Left ventricle myocardium superior (tissue), 1 donor: ENCODE measurements at places on chromosomes 1 and 21. TPM values are rescaled to one million over a fixed set of nuclear protein-coding genes. Genes with fewer than 3 reads are reported as not detected.
A peak's percentile ranks its signal among the peaks of the same experiment; 100 is the strongest.

Gene RAP1GAP
- 3.4 TPM for total RNA-seq

Gene LMX1A
- not detected for total RNA-seq

Gene PDPN
- total RNA-seq, result 20.9 TPM

Gene LAMC2
- total RNA-seq, result 3.7 TPM

Gene RSPH1
- not detected for total RNA-seq

Gene TMEM51
- 4.9 TPM for total RNA-seq

Gene KCNT2
- total RNA-seq, result 1.7 TPM

Gene PROK1
- total RNA-seq, result not detected

Gene OVAAL
- total RNA-seq, result 1.5 TPM

Gene FCRL3
- not detected for total RNA-seq

Gene TDRKH
- total RNA-seq, result 5.5 TPM

Gene LRRC39
- total RNA-seq, result 209 TPM

GRCh38 chr21:34924194-34924593 lies 124.9 kb downstream of the RUNX1 start:
- no peak for DNase-seq

- no peak for DNase-seq
Measured at GRCh38 chr1:205514211-205515142, 10.0 kb downstream of the CDK18 start.

DNA sequence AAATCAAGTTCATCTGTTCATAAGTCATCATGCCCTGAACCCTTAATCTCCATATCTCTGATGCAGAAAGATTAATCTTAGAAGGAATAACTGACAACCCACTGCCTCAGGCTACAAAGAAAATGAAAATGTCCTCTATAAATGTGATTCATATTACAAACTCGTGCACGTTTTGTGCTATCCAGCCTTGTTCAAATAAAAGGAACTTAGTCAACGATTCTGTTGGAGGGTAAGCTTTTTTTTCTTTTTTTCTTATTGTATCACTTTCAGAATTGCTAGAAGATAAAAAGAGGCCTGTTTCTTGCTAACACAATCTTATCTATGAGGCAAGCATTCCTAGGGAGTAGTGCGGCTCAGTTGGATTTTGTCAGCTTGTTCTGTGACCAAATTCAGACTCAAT lies 228.4 kb downstream of the TM2D1 start:
- no peak for DNase-seq

- DNase-seq, result no peak
Measured at GRCh38 chr1:193083365-193084088, 21.7 kb downstream of the GLRX2 start.

- no peak for DNase-seq
Measured at GRCh38 chr1:183515002-183515689, 42.8 kb downstream of the SMG7 start.

DNA sequence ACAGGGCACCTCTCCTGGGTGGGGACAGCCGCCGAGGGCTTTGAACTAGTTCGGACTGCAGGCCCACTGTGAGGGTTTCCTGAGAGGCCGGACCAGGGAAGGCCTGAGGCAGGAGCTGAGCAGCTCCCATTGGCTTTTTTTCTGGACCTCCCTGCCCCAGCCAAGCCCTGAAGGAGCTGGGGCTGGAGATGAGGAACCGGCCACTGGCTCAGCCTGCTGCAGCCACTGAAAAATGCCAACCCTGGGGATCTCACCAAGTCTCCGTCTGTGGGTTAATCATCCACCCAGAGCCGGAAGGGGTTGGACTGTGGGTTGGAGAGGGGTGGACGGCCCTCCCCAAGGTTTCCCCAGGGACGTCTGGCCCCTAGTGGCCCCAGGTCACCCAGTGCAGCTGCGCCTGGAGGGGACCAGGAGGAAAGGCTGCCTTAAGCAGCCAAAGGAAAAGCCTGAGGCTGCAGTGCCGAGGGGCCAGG lies 2.5 kb downstream of the VWA1 start:
- no peak for DNase-seq

- DNase-seq, result no peak
Measured at GRCh38 chr1:239608469-239608868, 222.1 kb downstream of the CHRM3 start.

DNA sequence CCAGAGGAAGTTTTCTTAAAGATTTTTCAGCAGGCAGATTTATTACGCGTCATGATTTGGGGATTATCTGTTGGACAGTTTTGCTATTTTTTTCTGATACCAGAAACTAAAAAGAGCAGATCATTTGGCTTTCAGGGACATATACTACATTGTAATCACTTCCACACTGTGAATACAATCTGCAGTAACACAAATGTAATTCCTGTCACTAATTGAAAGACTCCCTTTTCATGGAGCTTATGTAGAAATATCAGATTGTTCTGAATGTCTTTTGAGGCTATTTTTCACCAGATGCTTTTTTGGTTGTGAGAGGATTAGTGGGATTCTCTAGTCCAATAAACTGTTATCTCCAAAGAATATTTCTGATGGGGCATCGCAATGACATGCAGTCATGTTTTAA lies 464.2 kb downstream of the DISC1 start:
- no peak for DNase-seq

- no peak for DNase-seq
Measured at GRCh38 chr1:160954158-160955104, at the start of gene ITLN2. ITLN2 (minus strand) TSS chr1:160954809; CDS start chr1:160954741, 68 bp downstream.

- no peak for DNase-seq
Measured at GRCh38 chr1:66223681-66224080, 310.3 kb upstream of the SGIP1 start.

DNA sequence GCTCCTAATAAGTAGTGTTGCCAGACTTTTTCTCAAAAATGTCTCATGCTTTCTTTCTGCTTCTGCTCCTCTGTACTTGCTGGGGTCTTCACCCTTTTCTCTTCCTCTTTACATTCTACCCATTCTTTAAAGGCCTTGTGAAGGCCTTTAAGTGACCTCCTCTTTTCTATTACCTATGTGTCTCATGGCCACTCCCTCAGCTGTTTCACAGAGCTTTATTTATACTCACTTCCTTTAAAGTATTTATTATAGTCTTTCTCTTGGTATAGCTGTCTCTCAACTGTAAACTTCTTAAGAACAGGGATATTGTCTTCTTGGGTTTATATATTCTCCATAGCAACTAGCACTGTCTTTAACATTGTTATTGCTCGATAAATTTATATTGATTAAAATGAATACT lies 792 bp downstream of the GOLPH3L start:
- DNase-seq, result no peak

DNA sequence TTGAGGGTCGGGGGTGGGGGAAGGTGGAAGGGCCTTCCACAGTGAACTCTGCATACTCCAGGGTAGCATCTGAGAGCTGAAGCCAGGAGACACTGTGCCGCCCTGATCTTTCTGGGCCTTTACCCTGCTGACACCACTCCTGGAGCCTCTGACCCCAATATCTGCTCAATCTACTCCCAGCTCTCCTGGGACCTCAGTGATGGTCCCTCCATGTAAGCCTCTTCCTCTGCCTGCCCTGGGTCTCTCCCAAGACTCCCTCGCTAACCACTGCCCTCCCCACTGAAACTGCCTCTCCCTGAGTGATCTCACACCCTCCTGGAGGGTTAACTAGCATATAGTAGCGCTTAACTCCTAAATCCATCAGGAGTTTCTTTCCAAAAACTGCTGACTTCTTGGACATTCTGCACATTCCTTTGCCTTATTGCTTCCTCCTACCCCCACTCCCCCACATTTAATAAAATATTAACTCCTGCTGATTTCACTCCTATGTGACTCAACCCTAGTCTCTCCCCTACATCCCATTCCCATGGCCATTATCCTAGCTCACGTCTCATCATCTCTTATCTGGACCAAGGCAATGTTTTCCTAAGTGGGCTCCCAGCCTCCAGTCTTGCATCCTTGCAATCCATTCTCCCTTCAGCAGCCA lies 145.6 kb downstream of the HMGB4 start:
- DNase-seq, result no peak

GRCh38 chr1:39046613-39047210 lies 20.6 kb downstream of the NDUFS5 start:
- no peak for DNase-seq

- peak; percentile 63 for DNase-seq
Measured at GRCh38 chr1:171126504-171126903, 35.8 kb downstream of the FMO3 start.

DNA sequence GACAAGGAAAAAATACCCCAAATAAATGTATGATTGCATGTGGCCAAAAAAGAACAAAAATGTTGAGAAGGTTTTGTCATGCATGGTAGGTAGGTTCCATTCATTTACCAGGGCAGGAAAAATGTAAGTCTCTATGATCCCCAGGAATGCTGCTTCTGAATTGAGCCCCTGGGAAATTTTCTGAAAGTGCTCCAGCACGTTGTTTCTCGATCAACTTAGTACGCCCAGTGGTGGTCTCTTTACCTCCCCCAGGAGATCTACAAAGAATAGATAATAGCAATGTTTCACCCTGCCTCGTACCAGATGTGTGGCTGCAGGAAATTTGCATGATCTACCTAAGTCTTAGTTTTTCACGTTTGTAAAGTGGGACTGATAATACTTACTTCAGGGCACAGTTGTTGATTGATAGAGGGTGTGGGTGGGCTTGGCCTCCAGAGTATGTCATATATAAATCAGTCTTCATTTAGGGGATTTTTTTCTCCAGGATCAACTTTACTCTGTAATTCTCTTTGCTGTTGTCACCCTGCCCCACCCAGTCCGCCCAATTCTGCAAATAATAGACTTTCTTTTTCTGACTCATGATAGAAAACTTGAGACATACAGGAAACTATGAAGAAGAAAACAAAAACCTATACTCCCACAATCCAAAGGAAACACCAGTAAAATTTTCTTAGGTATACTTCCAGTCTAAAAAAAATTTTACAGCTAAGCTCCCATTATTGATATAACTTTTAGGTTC lies 462.0 kb upstream of the RUNX1 start:
- no peak for DNase-seq

- peak; percentile 85 for DNase-seq
Measured at GRCh38 chr1:15153842-15154479, 414 bp downstream of the TMEM51 start.

GRCh38 chr1:89833183-89834082 lies 12.6 kb downstream of the LRRC8D start:
- DNase-seq, result no peak

DNA sequence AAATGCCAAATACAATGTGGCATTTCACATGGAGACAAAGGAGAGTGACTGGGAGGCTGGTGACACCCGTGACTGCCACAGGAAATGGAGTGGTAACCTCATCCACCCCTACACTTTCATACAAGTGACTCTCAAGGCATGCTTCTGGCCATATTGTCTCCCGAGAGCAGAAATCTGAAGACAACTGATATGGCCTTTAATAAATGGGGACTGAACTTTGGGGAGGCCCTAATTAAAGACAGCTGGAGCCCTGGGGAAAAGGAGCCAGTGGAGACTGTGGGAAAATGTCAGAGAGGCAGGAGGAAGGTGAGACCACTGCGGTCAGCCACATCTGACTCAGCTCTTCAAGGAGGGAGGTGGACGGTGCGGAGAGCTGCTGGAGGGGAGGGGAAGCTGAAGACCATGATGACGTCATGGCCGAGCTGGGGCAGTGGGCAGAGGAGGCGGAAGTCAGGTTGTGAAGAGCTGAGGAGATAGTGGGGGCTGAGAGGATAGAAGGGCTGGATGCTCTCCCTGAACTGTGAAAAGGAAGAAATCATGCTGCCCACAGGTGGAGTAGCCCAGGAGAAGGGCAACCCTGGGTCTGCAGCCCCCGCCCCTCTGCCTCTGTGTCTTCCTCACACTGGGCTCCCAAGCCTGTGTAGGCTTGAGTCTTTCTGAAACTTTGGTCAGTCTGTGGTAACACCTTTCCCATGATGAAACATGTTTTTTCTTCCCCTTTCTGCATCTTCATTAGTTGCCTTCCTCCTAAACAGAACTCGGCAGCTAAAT lies 14.0 kb upstream of the NCF2 start:
- no peak for DNase-seq

GRCh38 chr1:212484701-212485570 lies 52.2 kb downstream of the NENF start:
- no peak for DNase-seq

DNA sequence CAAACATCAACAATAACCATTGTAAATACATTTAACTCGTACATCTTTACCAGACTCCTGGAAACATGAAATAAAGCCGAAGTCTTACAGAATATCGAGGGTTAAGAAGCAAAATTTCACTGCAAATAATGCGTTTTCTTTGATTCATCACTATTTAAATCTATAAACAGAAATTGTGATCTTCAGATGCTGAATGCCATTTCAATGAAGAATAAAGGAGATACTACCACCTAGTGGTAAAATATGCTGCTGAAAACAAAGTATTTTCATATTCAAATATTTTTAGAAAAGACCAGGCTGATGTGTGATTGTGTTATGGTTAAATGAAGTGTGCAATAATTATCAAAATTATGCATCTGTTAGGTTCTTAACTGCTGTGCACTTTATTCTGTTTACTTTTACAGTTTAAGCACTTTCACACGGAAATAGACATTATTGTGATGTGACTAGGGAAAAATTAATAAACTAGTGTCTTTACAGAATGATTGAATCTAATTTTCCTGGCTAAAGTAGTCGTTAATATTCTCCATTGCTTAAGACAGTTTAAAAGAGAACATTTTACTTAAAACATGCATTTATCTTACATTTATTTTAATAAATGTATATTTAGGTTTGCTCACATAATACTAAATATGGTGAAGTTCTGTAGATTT lies 1093.1 kb downstream of the MRPL39 start:
- no peak for DNase-seq

- no peak for DNase-seq
Measured at GRCh38 chr1:202241376-202242079, 47.9 kb downstream of the LGR6 start.

DNA sequence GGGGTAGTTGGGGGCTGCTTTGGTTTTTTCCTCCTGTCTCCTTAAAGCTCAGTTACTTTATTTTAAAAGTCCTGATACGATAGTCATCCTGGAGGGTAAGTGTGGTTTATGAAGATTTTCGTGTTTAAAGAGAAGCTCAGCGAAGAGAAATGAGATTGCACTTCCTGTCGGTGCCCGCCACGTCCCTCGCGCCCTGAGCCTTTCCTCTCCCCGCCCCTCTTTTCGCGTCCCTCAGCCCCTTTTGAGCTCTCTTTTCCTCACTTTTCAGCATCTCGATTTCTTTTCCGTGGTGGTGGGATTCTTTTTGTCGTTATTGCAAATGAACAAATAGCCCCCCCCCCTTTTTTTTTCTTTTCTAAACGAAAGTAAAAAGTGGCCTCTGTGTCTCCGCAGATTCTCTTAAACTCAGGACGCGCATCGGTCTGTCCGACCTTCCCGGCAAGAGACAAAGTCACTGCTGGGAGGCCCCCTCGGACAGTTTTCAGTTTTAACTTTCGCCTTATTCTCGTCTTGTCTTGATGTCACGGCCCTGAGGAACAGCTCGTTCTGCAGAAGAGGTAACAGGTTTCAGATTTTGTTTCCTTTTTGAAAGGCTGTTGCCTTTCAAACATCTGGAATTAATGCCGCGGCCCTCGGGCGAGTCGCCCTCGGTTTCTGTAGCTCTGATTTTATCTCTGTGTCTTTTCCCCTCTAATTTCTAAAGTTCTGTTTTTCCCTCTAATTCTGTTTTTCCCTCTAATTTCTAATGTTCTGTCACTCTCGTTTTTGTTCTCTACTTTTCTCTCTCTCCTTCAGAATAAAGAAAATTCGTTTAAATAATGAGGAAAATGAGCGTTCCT lies 1.0 kb upstream of the DMRTA2 start:
- no peak for DNase-seq

- DNase-seq, result no peak
Measured at GRCh38 chr1:201463071-201463552, 5.9 kb downstream of the PHLDA3 start.
